ENCODE measurements at places on chromosomes 3 and 15.

DNA sequence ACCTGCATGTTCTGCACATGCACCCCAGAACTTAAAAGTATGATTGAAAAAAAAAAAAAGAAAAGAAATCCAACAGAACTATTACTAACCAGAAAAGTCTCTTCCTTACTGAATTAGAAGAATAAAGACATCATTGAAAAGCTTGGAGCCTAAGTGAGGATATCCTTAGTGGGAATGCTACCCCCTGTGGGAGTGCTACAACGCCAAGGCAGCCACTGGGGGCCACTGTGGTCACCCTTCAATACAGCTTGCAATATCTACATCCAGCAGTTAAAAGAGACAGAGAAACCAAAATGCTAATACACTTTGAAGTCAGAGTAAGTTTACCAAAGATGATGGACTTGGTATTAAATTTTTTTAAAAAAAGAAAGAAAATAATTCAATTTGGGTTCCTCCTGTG lies 292.0 kb downstream of the PLCL2 start:
- DNase-seq = no peak

DNA sequence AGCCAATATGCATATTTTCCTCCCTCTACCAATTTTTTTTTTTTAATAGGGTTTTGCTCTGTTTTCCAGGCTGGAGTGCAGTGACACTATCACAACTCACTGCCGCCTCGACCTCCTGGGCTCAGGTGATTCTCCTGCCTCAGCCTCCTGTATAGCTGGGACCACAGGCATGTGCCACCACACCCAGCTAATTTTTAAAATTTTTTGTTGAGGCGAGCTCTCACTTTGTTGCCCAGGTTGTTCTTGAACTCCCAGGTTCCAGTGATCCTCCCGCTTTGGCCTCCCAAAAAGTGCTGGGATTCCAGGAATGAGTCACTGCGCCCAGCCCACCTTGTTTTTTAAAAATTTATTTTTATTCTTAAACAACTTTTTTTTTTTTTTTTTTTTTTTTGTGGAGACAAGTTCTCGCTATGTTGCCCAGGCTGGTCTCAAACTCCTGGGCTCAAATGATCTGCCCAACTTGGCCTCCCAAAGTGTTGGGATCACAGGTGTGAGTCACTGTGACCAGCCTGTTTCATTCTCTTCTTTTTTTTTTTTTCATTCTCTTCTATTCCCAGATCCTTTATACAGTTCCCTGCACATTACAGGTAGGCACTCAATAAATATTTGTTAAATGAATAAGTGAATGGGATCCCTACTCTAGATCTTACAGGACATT lies 40.5 kb upstream of the PIK3CB start:
- DNase-seq = no peak

- no peak for DNase-seq
Measured at GRCh38 chr3:32681811-32682210, 3.2 kb upstream of the CNOT10 start.

DNA sequence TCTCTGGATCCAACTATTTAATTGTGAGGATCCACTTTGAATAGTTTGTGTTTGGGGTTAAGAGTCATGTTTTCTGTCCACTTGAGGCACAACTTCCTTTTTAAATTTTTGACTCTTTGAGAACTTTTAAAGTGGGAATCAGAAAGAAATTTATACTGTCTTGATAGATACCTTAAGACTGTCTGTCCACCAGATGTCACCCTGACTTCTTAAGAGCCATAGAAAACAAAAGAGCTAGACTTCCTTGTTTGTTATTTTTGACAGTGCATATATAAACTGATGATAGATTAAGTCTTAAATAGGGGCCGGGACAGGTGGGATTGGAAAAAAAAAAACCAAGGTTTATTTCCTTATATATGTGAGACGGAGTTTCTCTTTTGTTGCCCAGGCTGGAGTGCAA lies 52.1 kb upstream of the WDR72 start:
- no peak for DNase-seq

GRCh38 chr3:160170409-160171370 lies 54.5 kb upstream of the C3orf80 start:
- no peak for DNase-seq

- DNase-seq = no peak
Measured at GRCh38 chr3:21543380-21544075, 207.5 kb downstream of the ZNF385D start.

- DNase-seq = no peak
Measured at GRCh38 chr15:91890614-91891013, 37.1 kb downstream of the SLCO3A1 start.

DNA sequence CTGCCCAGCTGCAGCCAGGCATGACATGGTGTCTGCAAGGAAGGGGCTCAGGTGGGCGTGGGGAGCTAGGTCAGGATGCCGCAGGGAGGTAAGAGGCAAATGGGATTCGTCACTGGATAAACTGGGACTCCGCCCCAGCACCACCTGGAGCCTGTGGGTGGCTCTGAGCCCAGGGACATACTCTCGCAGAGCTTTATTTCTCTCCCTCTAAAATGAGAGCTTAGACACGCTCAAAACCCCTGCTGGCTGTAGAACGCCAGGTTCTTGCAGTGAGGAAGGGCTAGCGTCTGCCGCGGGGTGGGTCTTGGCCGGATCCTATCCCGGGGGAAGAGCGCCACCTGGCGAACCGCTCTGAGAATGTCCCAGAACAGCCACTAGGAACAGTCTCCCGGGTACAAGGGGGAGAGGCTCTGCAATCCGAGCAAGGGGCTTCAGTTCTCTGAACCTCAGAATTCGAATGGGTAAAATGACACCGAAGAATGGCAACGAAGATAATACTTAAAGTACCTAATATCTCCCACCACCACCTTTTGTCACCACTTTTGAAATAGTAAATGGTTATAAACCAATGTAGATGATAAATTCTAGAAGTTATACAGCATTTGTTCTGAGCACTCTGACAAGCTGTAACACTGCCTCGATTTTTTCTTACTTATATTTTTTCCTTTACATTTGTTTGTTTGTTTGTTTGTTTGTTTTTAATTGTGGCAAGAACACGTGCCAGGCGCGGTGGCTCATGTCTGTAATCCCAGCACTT lies 53.2 kb upstream of the SRGAP3 start:
- peak; percentile 40 for DNase-seq

DNA sequence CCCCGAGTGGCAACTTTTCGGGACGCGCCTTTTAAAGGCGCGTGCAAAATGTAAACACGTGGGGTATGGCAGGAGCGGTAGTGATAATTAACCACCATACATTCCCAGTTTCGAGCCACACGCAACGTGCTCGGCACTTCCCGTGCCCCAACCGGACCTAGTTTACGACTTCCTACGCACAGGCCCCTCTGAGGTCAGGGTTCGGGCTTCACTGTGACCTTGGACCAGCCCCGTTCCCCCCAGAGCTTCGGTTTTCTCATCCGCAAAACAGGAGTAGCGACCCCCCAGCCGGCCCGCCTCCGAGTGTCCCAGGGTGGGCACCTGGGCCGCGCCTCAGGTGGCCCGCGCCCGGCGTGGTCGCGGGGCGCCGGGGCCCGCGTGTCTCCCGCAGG lies 451 bp downstream of the CHCHD4 start:
- DNase-seq = no peak

- DNase-seq = no peak
Measured at GRCh38 chr3:159803459-159803858, 185.2 kb upstream of the IL12A start.

- no peak for DNase-seq
Measured at GRCh38 chr3:35705904-35706303, 66.6 kb downstream of the ARPP21 start.

- DNase-seq = no peak
Measured at GRCh38 chr15:96329403-96329981, 1.0 kb upstream of the NR2F2 start.

DNA sequence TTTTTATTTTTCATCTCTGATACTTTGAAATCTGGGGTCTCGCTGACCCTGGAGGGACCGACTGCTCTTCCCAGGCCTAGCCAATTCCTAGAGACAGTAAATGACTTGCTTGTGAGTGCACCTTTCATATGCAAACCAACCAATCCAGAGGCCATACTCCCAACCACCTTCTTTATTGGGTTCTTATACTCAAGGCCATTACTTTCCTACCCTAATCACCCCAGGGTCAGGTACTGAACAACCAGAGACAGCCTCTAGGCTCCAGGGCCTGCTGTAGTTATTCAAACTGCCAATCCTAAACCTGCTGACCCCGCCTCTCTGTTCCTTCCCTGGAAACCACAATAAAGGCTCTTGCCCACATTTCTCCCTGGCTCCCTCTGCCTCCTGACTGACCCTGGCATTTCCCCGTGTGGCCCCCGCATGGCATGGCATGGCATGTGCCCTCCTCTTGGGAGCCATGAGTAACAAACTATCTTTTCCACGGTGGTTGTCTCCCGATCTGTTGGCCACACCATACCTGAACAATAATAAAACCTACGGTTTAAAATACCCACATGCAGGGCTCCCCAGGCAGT lies 42.9 kb downstream of the ADCY5 start:
- no peak for DNase-seq

DNA sequence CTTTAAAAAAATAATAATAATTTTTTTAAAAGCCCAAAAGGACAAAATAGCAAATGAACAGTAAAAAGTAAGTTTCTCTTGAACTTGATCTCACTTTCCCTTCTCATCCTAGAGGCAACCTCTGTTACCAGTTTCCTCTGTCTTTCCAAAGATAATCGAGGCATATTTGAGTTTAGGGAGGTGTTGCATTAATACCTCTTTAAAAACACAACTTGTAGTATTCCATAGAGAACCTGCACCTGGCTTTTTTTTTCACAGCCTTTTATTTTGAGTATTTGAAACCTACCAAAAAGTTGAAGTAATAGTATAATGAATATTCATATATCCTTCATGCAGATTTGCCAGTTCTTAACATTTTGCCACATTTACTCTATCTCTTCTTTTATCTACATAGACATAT lies 9.1 kb downstream of the CSK start:
- DNase-seq = no peak

GRCh38 chr15:69666441-69666882 lies 213.8 kb downstream of the RPLP1 start:
- peak; percentile 14 for DNase-seq

GRCh38 chr3:57078635-57079473 lies 18.4 kb downstream of the SPATA12 start:
- DNase-seq = no peak

DNA sequence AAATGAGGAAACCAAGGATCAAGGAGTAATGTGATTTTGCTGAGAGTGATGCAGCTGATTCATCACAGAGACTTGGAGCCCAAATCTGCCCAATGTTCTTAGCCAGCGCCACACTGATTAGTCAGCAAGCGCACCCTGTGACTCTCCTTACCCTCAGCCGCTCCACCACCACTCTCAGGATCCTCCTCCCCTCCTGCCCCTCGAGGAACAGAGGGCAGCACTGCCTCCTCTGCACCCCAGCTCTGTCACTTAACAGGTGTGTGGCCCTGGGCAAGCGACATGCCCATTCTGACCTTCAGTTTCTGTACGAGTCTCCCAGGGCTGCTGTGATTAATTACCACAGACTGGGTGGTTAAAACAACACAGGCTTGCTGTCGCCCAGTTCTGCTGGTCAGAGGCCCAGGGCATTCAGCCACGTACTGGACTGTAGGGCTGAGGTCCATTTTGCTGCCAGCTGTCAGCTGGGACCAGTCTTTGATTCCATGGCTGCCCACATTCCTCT lies 36.1 kb upstream of the HRH1 start:
- no peak for DNase-seq

DNA sequence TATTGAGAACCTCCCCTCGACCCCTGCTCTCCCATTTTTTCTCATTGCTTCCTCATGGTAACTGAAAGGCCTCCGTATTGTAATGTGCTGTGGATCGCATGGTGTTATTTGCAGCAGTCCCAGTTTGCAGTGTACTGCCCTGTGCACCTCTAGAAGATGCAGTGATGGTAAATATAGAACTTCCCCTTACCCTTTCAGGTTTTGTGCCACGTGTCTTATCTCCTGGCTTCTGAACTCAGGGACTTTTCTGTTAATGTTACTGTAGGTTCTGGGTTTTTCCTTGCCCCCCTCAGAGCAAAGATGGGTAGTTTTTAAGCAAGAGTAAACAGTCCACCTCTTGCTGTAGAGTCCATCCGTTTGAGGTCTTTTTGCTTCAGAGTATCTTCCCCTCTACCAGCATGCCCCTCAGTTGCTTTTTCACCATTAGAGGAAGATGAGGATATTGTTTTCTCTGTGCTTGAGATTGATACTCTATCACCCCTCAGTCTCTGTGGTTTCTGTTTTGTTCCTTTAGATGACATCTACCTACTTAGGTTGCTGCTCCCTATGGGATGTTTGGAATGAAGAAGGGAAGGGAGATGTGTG lies 22.4 kb downstream of the CHD2 start:
- DNase-seq = no peak

- DNase-seq = no peak
Measured at GRCh38 chr3:170977949-170978745, 48.4 kb downstream of the SLC2A2 start.

GRCh38 chr3:24764236-24764915 lies 269.7 kb upstream of the THRB start:
- no peak for DNase-seq

- DNase-seq = no peak
Measured at GRCh38 chr3:72523429-72524151, 324.7 kb downstream of the SHQ1 start.

- DNase-seq = no peak
Measured at GRCh38 chr3:72547183-72547582, 301.1 kb downstream of the SHQ1 start.

GRCh38 chr3:50557915-50558314 lies 9.6 kb downstream of the C3orf18 start:
- DNase-seq = no peak

DNA sequence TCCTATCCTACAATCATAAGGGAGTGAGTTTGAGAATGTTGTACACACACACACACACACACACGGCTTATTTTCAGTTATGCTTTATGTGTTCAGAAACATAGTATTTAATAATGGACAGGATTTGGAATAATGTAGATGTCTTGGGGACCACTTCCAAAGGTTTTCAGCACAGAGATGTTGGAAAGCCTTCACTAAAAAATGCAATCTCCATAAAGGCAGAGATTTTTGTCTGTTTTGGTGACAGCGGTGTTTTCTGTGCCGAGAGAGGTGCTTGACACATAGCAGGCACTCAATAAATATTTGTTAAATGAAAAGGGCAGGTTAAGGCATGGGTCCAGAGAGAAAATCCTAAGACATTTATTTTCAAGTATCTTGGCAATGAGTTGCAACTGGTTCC lies 428.2 kb upstream of the RGMA start:
- no peak for DNase-seq

DNA sequence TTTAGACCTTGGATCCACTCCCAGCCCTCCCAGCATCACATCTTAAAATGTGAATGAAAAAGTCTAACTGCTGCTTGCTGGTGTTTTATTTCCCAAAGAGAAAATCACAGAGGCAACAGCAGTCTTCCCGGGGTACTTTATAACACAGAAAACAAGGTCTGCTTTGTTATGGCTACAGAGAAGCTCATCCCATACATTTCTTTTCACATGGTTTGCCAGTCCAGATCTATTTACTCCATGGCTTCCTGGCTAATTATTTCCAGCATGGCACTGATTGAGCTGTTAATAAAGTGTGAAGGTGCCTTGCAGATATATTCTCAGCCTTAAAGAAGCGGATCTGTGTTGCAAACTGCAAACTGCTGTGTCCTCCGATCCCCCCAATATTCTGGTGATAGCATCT lies 466.1 kb upstream of the CFAP20DC start:
- no peak for DNase-seq

GRCh38 chr15:97012986-97013385 lies 682.5 kb downstream of the NR2F2 start:
- no peak for DNase-seq

- DNase-seq = no peak
Measured at GRCh38 chr3:119974656-119975055, 119.6 kb downstream of the GSK3B start.

Data from T-helper 1 cell (primary cell).